ENCODE measurements at places on chromosomes 3 and 15.

GRCh38 chr3:14266361-14266760 lies 87.7 kb downstream of the LSM3 start:
- DNase-seq: peak; percentile 39

DNA sequence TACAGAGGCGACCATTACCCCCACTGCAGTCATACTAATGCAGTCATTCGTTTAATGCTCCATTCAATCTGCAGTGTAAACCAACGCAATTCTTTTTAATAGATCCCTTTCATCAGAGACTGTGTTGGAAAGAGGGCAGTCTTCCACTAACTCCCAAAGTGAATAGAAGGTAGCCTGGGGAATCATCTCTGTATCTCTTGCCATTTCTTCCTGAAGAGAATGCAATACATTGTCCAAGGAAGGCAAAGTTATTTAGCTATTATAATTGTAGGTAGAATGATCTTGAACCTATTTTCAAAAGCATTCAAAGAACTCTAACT lies 1.3 kb upstream of the SLITRK3 start:
- DNase-seq: no peak

- no peak for DNase-seq
These were observed 25.8 kb downstream of the WDR76 start for GRCh38 chr15:43852607-43853006.

DNA sequence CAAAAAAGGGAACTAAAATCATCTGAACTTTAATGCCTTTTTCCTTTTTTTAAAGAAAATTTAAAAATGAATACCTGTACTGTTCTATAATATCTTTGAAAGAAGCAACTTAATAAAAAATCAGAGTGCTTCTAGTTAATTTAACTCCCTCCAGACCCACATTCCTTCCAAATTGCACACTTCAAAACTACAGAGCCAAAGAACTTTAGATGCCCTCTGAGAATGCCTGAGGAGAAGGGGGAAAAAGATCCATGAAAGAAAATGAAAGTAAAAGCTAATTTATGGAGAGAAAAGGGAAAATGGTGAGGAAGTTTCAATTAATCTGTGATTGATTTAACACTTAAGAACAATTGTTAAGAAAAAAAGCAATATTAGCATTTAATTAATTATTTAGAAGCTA lies 1141.6 kb downstream of the IGSF11 start:
- peak; percentile 75 for DNase-seq

DNA sequence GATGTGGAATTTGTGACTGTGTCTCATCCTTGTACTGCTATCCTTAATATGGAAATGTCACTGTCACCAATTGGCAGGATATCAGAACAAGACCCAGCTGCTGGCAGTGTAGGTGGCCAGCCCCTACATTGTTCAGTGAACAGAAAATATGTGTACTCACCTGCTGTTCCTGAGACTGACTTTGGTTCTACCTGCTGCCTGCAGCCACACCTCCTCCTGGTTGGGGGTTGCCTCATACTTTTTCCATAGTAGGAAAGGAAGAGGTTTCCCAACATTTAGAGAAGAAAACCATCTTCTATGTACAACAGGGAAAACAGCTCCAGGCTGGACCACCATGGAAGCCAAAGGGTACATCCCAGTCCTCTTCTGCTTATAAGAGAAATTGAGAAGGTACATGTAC lies 35.9 kb downstream of the SLC12A1 start:
- DNase-seq: no peak

DNA sequence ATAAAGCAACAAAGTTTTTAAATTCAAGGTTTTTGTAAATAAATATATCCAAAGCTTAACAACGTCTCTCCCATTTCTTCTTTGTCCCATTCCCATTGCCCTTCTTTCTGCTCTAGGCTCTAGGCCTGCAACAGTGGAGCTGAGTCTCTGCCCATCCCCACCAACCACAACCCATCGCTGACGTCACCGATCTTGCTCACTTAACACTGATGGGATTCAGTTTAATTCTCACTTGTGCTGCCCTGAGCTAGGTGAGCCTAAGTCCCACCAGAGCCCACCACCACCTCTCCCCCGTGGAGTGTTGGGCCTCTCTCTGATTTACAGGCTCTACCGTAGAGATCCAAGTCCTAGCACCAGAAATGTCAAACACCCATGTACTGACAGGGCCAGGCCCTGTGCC lies 61.3 kb upstream of the RAB6B start:
- no peak for DNase-seq

DNA sequence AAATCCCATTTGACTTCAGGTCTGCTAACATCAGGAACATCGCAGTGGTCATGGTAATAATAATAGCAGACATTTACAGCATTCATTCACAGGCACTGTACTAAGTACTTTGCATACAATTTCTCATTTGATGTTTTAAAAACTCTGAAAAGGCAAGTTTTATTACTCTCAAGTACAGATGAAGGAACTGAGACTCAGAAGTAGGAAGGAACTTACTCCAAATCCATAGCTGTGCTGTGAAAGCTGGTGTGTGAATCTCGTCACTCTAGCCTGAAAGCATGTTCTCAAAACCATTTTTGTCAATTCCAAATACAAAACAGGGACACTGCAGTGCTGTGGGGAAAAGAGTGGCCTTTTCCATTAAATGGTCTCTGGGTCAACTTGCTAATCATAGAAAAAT lies 179.9 kb downstream of the FAM43A start:
- no peak for DNase-seq

DNA sequence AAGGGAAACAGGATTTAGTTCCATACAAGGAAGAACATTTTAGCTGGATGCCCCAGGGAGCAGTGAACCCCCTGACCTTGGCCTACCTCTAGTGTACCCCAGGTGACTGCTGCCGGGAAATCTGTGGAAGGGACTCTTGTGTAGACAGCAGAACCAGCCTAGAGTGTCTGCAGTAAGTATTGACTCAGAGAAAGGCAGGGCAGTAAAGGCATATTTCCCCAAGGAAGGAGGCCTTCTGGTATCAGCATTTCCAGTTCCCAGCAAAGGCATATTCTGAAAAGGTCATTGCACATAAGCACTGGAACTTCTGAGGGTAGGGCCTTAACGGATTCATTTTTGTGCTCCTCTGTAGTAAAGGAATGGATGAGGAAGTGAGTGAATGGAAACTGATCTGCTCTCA lies 246.2 kb downstream of the FAM43A start:
- DNase-seq: no peak

GRCh38 chr3:17394541-17395155 lies 347.8 kb downstream of the TBC1D5 start:
- no peak for DNase-seq

GRCh38 chr3:105465251-105465853 lies 98.6 kb downstream of the ALCAM start:
- DNase-seq: no peak

- DNase-seq: peak; percentile 64
These were observed 52.6 kb downstream of the NSUN3 start for GRCh38 chr3:94115482-94115881.

- DNase-seq: no peak
These were observed 72.4 kb downstream of the CRYGS start for GRCh38 chr3:186471771-186472170.

GRCh38 chr3:125300416-125300815 lies 74.7 kb downstream of the ZNF148 start:
- DNase-seq: no peak

DNA sequence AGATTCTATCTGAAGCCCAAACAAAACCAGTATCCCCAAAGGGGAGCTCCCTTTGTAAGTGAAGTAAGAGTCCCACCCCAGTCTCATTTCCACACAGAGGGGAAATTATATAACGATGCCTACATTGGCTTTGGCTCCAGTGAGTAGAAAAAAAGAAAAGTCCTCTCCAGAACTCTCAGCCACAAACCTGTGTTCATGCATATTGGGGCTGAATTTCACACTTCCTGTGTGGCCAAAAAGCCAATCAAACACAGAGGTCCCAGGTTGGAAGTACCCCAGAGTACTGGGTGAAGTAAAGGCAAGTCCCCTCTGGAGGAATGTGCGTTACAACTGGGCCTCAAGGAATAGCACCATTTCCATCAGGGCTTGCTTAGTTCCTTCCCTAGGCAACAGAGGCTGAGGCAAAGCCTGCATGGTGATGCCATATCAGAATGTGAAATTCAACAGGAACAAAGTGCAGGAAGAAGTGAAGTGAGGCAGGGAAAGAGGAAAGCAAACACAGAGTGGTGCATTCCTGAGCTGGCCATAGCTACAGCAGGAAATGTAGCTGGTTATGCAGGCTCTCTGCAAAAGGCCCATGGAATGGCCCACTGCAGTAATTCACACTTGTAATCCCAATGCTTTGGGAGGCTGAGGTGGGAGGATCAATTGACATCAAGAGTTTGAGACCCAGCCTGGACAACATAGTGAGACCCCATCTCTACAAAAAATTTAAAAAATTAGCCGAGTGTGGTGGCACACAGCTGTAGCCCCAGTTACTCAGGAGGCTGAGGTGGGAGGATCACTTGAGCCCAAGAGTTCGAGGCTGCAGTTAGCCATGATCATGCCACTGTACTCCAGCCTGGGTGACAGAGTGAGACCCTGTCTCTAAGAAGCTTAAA lies 16.6 kb upstream of the CX3CR1 start:
- no peak for DNase-seq

DNA sequence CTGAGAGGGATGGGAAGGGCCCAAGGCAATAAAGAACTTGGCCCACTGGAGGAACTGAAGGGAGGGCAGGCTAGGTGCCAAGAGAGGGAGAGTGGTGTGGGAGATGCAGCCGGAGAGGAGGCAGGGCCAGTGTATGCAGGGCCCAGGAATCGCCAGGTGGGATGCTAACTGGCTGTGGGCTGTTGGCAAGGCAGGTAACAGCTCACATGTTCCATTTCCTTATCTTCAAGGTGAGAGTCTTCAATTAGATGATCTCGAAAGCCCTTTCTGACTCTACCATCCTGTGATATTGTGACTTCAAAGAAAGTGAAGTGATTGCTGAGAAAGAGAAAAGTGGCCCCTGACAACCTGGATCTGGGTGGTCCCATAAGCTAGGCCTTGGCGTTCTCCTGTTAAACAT lies 49.0 kb downstream of the CASR start:
- no peak for DNase-seq

DNA sequence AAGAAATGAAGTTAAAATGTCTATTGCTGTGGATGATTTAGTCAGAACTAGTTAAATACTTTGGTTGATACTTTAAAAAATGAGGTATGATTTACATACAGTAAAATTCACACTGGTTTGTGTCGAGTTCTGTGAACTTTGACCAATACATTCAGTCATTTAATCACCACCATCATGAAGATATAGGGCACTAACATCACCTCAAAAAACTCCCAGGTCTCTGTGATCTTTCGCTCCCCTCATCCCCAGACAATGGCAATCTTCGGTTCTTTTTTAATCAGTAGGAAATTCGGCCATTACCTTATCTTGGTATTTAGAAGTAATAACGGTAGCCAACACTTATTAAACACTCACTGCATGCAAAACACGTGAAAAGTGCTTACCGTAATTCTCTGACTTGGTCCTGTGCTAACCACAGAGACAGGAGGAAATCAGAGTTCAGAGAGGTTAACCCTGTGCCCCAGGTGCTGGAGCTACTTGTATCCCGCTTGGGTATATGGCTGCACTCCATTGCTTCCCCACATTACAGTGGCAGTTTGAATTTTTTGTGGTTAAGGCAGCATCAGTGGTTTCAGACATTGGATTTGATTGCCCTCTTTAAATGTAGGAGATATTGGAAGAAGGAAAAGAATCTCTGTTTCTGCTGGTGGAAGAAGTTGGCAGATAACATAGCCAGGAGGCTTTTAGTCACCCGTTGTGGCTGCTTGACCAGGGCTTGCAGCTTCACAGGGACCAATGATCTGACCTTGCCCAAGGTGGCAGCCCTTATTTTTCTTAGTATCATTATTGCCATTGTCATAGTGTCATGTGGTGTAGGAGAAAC lies 4.2 kb downstream of the PLCL2 start:
- peak; percentile 46 for DNase-seq

GRCh38 chr3:159721324-159721723 lies 267.3 kb upstream of the IL12A start:
- DNase-seq: no peak

GRCh38 chr15:52208306-52208946 lies 17.2 kb upstream of the GNB5 start:
- peak; percentile 57 for DNase-seq

DNA sequence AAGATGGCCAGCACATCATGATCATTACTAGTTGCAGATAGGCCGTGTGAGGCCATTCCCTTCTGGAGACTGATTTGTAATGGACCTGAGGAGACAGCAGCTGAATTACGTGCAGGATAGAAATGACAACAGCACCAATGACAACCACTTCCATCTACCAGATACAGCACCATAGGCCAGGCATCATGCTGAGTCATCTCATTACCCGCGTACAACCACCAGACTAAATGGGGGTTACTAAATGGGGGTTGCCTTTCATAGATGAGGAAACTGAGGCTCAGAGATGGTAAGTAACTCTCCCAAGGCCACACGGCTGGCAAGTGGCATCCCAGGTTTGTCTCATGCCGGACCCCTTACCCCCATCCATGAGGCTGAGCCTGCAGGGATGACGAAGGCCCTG lies 32.8 kb upstream of the FAM107A start:
- DNase-seq: no peak

DNA sequence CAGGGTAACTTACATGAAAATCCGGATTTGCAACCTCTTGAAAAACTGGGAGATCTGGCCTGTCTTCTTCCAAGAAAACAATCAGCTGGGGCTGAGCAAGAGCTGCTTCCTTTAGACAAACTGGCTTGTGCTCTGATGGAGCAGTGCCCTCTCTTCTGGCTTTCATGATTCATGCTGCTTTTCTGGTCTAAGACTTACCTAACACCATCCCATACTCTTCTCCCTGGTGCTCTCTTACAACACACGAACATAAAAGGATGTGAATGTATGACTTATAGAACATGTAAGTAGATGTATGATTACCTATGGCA lies 9.9 kb downstream of the TJP1 start:
- DNase-seq: peak; percentile 21

GRCh38 chr3:16994854-16995525 lies 110.2 kb downstream of the PLCL2 start:
- no peak for DNase-seq

DNA sequence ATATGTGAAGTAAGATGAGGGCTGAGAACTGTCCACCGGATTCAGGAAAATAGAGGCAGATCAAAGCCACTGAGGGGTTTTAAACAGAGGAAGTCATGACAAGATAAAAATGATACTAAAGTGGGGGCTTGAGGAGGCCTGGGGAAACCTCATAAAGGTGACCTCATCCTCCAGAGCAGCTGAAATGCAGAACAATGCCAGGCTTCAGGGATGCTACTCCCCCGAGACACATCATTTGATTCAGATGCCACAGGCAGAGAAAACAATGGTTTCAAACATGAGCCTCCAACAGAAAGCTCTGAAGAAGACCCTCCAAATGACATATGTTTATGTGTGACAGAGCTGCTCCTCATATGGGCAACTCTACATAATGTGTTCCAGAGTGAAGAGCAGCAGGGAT lies 6.4 kb downstream of the CFAP20DC start:
- DNase-seq: no peak
